ENCODE measurements at places on chromosomes 4 and X. TPM values are rescaled to one million over a fixed set of nuclear protein-coding genes. Genes with fewer than 3 reads are reported as not detected.

- DNase-seq: no peak
Observed at GRCh38 chr4:14182148-14182547, 554.6 kb upstream of the BOD1L1 start.

GRCh38 chr4:165737309-165737972 is 135.6 kb upstream of the TLL1 start:
- no peak for DNase-seq

GRCh38 chrX:73964579-73964978 is 339.4 kb upstream of the ZCCHC13 start:
- no peak for DNase-seq

- no peak for DNase-seq
Observed at GRCh38 chrX:45986971-45987370, 558.2 kb downstream of the ZNF674 start.

GRCh38 chrX:108701633-108702032 is 34.7 kb downstream of the IRS4 start:
- DNase-seq: no peak

DNA sequence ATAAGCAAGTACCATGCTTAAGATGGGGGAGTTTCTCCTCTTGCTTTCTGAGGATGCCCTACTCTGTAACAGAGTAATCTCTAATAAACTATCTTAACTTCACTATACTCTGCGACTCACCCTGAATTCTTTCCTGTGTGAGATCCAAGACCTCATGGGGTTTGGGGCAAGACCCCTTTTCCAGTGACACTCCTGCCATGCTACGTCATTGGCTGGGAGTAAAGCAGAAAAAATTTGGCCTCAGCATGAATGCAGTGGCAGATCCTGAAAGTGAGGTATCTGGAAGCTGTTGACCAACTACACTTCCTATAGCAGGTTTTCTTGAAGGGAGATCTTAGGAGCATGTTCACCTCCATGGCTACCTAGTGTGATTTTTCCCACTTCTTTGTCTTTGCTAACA is 109.1 kb upstream of the MED14 start:
- DNase-seq: no peak

GRCh38 chr4:88527787-88528186 is 4.2 kb upstream of the PYURF start:
- DNase-seq: no peak

GRCh38 chr4:2042204-2042946 is 16.8 kb upstream of the NAT8L start:
- DNase-seq: no peak

Gene SYNPO2
- 1,079 TPM for total RNA-seq

Gene SRPX2
- 34.5 TPM for total RNA-seq

Gene CMC4
- total RNA-seq: 3.7 TPM

Gene GPC3
- total RNA-seq: 13.5 TPM

Gene RHOXF1
- total RNA-seq: not detected

Gene GLRA2
- not detected for total RNA-seq

Gene KLHL34
- not detected for total RNA-seq

Gene PDGFRA
- total RNA-seq: 201 TPM

Gene AFM
- total RNA-seq: not detected

Gene IL21
- total RNA-seq: not detected

Gene LRRC66
- total RNA-seq: 0.71 TPM

Gene TSPAN6
- total RNA-seq: 11.1 TPM

Gene USP17L26
- total RNA-seq: not detected

Gene AMER1
- total RNA-seq: 5.2 TPM
